ENCODE measurements at places on chromosomes 4 and X.

DNA sequence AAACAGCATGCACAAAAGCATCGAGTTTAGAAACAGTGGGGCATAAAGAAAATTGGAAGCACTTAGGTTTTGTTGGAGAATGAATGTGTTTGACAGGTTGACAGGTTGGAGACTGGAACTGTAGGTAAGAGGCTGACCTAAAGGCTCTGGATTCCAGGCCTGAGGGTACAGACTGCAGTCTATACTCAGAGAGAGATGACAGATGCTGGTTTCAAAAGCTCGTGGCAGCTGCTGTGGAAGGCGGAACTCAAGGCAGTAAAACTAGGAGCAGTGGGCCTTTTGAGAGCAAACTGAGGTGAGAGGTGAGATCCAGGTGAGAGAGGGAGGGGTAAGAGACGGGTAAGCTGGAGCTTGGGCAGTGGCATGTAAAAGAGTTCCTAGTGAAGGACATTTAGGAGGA, 415.2 kb downstream of the TRIML1 start:
- DNase-seq, result no peak

DNA sequence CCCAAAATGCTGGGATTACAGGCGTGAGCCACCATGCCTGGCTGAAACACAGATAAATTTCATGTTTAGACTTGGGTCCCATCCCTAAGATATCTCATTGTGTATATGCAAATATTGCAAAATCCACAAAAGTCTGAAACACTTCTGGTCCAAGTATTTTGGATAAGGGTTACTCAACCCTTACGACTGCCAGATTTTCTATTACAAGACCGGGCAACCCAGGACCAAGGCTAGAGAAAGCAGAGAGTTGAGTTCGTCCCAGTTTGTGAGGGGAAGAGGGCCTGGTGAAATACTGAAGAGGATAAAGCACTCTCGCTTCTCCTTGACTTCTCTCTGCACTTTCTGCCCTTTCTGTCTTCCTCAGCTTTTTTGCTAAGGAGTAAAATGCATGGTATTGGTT, 34.5 kb downstream of the ZFX start:
- DNase-seq, result no peak

- DNase-seq, result no peak
Observed at GRCh38 chrX:84188320-84188834, 378 bp upstream of the RPS6KA6 start.

GRCh38 chr4:184293552-184293951, 75.9 kb upstream of the ENPP6 start:
- DNase-seq, result no peak

DNA sequence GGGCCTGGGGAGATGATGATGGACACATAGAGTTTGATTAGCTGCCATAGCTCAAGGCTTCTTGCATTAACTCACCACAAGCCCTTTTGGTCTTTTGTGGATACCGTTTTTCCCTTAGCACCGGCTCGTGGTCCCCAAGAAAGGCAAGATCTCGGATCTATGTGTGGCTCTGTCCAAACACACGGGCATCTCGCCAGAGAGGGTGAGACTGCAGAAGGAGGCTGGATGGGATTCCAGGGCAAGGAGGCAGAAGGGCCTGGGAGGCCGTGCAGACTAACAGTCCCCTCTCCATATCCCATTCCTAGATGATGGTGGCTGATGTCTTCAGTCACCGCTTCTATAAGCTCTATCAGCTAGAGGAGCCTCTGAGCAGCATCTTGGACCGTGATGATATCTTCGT, 9.5 kb downstream of the USP11 start:
- DNase-seq, result no peak

DNA sequence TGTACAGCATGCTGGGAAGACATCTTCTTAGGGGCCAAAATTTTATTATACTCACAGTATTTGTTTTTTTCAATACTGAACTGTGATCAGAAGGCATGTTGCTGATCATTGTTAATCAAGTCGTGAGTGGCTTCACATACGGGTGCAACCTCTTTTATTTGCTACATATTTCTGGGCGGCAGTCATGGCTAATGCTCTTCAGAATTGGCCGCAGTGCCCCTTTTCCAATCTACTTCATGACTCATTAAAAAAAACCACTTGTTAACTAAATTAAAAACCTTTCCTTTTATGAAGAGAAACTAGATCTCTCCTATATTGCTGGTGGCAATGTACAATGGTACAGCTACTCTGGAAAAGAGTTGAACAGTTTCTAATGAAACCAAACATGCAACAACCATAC, 101.5 kb upstream of the C1GALT1C1 start:
- DNase-seq, result no peak

DNA sequence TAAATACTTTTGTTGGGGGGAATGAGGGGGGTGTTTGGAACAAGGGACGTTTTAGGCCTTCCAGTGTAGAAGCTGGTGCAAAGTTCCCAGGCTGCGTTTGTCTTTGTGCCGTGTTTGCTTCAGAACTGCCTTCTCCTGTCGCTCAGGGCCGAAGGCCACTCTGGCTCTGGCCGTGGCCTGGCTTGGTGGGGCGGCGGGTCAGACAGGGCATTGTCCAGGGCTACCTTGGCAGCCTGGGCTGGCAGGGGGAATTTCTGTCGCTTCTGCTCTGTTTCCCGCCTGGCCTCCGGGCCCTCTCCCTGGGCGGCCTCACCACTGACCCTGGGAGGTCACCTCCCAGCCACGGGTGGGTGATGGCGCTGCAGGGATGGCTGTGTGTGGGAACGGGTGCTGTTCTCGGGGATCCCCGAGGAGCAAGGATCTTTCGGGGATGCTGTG, 140.0 kb downstream of the COL4A6 start:
- no peak for DNase-seq

DNA sequence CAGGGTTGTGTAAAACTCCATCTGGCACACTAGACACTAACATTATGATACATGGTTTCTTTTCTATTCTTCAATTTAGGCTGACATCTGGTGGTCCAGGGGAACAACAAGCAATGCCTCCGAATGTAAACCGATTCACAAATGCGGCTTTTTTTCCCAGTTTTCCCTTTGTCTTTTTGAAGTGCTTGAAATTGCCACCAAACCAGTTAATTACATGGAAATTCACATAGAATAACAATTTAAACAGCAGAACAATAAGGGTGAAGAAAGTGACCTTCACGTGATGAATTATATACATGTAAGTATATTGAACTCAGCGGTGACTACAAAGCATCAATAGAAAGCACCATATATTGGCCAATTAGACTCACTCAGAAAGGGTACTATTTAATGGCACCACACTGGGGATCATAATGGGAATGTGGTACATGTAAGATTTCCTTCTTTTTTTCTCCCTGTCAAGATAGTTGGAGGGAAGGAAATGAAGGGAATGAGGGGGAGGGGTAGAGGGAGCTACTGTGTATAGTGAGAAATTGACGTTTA, 103.9 kb downstream of the MMRN1 start:
- DNase-seq, result no peak

DNA sequence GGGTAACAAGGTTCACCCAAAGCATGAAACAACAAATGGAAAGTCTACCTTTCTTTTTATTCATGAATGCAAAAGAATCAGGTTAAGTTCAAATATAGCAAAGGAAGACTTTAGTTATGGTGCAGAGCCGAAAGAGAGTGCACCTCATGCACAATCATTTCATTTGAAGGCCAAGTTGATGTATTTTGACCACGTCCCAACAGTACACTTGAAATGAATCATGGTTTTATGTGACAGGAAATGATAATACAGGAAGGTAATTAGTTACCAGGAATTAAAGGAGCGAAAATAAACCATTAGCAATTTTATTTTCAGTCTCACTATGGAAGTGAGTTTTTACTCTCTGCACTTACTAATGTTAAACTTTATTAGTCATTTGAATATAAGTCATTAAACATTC, 281.2 kb upstream of the DIAPH2 start:
- no peak for DNase-seq

DNA sequence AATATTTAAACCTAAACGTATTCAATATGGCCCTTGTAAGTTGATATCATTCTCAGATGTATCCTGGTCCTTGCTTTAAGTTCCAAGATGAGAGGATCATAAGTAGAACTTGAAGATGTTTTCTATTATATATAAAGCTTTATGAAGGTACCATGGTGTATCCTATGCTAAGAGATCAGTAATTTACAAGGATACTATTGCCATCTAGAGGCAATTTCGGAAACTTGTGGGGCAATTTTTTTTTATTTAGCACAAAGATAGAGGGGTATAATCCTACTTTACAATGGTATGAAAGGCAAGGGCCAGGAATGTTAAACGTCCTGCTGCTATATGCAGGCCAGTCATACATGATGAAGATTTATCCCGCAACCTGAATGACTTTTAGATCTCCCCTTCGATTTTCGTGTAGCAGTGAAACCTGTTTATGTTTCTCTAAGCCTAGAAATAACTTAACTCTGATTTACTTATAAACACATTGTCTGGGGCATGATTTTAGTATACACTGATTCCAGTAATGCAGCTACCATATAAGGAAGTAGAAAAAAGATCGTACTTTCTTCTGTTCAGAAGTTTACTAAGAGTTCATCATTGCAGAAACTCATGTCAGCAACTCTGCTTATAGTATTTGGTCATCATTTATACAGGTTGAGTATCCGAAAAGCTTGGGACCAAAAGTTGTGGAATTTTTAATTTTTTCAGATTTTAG, 2.6 kb downstream of the SLC25A31 start:
- no peak for DNase-seq

- DNase-seq, result no peak
Observed at GRCh38 chr4:27894951-27895350, 1034.3 kb downstream of the STIM2 start.

GRCh38 chr4:141543176-141543575, 93.2 kb upstream of the IL15 start:
- DNase-seq, result no peak

DNA sequence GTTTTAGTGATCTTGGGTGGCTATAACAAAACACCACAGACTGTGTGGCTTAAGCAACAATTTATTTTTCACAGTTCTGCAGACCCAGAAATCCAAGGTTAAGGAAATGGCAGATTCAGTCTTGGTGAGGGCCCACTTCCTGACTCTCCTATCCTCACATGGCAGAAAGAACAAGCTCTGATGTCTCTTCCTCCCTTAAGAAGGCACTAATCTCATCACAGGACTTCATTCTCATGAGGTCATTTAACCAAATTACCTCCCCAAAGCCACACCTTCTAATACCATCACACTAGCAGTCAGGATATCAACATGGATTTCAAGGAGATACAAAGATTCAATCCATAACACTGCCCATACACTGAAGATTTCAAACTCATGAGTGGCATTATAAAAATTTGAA, 350.3 kb downstream of the GRID2 start:
- no peak for DNase-seq

GRCh38 chrX:50002067-50002714, 79.8 kb downstream of the CLCN5 start:
- DNase-seq, result no peak

- no peak for DNase-seq
Observed at GRCh38 chrX:40022421-40022820, 75.3 kb downstream of the BCOR start.

DNA sequence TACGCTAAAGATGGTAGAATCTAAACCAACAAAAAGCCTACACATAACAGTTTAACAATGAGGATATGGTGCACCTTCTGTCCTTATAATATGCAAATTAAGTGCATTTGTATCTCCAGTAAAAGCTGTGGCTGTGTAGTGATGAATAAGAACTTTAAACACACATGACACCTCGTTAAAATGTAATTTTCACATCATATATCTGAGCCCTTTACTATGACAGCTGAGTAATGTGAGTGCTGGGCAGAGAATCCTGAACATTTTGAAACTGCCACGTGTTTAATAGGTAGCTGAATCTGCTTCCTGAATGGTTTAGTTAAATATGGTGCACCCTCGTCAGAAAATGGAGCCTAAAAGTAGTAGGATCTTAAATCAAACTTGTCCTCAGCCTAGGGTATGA, 540.8 kb downstream of the ADGRL3 start:
- DNase-seq, result no peak

- no peak for DNase-seq
Observed at GRCh38 chr4:1290165-1290977, 680 bp downstream of the MAEA start.

- no peak for DNase-seq
Observed at GRCh38 chr4:98951710-98952109, 22.8 kb upstream of the EIF4E start.

DNA sequence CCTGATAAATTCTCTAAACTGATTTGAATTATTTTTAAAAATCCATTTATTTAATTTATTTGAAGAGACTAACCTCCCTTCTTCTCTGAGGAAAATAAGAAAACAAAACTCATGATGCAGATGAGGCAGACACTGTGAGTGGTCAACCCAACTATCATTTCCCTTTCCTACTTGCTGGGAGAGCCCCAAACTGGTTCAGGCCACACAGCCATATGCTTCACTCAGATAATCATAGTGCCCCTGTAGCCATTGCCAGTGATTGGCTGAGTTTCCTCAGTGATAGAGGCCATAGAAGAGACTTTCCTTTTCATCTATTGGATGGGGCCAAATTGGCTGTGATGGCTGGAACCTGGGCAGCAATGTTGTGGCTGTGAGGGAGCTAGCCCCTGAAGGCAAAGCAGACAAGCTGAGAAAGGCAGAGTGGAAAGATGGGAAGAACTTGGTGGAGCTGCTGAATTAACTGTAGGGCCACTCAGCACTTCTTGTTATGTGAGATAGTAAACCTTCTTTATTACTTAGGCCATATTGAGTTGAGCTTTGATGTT, 49.8 kb downstream of the RAB33B start:
- no peak for DNase-seq

- no peak for DNase-seq
Observed at GRCh38 chr4:141565379-141566089, 70.8 kb upstream of the IL15 start.

DNA sequence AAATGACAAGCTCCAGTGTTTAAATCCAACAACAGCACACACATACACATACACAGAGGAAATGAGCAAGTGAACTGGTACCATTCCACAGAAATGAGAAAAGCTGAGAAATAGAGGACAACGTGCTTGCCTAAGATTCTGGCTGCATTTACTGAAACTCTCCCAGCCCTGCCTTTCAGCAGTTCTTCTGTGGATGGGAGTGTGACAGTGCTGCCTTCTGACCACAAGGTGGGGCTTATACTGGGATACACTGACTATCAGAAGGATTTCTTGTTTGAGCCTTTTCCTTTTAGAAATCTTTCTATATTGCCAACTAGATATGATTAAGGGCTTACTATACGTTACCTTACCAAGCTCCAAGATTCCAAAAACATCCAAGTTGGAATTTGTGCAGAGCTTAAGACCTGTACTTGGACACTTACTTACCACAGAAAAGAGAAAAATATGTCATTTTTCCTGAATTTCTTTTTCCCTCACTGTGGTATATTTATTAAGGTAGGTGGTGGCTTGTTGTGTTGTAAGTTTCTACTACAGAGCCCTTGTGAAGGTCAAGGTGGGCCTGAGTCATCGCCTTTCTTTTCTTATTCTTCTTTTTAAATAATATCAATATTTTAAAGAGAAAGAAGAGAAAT, 10.7 kb upstream of the CXCL8 start:
- DNase-seq, result no peak

DNA sequence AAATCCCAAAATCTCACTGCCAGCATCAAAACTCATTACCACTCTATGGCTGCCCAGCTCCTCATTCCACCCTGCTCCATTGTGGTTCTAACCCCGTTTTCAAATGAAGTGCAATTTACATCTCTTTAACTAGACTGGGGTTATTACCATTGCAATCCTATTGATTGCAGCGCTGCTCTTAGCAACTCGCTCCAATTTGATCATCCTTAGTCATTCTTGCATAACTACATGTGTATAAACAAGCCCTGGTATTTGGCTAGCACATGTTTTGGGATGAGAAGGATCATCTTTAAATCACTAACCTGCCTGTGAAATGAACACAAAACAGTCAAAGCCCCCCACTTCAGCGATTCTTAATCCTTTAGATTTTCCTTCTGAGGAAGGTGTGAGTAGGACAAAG, 340.1 kb upstream of the PPARGC1A start:
- no peak for DNase-seq
